ENCODE measurements at places on chromosomes 4 and X.

DNA sequence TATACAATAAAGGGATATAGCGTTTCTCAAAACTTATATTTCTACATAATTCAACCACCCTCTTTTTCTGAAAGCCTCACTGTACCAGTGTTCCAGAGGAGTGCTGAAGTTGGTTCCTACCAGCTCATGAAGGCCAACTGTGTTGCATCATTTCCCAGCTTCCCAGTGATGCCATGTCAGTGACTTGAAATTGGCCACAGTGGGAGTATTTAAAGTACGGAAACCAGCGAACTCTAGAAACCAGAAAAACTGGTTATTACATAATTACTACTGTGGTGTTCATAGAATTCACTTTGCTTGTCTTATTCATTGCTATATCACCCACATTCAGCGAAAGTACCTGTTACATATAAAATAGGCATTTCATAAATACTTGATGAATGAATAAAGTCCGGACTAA is 135.4 kb downstream of the GC start:
- DNase-seq: no peak

DNA sequence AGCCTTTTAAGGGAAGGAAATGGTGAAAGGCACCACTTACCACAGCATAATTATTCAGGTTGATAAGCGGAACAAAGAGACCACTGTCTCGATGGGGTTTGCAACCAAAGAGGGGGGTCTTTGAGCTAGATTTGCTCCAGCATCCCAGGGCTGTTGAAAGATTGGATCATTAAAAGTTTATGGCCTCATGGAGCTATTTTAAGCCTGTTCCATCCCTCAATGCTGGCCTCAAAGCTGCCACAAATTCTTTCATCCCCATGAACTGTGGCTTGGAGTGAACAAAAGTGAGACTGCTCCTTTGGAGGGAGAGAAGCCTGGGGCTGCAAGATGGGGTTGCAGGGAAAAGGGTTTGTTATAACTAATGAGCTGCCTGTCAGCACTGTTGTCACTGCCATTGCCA is 209.8 kb downstream of the RTL9 start:
- peak; percentile 20 for DNase-seq

- no peak for DNase-seq
These were observed 33.8 kb upstream of the AMELX start for GRCh38 chrX:11259437-11259836.

GRCh38 chrX:136115126-136115903 is 32.0 kb upstream of the FHL1 start:
- no peak for DNase-seq

GRCh38 chr4:73976716-73977115 is 5.1 kb downstream of the PF4 start:
- peak; percentile 1 for DNase-seq

DNA sequence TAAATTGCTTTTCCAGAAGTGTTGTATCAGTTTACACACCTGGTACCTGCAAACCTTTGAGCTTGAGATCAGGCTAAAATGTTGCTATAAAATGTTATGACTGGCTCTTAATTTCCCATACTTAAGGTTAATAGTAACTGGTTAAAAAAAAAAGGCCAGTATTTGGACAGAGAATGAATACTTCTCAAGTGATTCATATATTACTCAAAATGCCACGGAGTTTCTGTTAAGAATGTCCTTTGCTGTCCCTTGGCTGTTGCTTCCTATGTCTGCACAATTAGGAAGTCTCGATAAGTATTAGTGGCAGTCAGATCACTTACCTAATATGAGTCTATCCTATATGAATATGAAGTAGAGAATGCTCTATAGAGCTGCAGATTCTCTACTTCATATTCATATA is 232.2 kb upstream of the IGFBP7 start:
- no peak for DNase-seq

- no peak for DNase-seq
These were observed 564.7 kb upstream of the ACTRT1 start for GRCh38 chrX:128616933-128617332.

DNA sequence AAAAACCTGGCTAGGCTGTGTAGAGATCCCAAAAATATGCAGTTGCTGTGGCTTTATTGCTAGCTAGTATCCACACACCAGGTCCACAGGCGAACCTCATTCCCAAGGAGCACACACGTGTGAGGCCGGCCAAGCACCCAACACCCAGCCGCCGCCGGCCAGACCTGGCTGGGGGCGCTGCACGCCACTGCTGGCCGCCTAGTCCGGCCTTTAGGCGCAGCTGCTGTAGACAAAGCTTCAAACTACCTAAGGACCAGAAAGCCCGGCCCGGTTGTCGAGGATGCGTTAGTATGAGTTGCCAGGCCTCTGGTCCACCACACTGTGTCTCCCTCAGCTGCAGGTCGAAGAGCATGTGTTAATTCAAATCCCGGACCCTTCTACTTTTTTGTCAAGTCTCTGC is 3.1 kb downstream of the POU3F4 start:
- DNase-seq: peak; percentile 16

GRCh38 chr4:10613926-10614478 is 70.6 kb downstream of the CLNK start:
- DNase-seq: no peak

DNA sequence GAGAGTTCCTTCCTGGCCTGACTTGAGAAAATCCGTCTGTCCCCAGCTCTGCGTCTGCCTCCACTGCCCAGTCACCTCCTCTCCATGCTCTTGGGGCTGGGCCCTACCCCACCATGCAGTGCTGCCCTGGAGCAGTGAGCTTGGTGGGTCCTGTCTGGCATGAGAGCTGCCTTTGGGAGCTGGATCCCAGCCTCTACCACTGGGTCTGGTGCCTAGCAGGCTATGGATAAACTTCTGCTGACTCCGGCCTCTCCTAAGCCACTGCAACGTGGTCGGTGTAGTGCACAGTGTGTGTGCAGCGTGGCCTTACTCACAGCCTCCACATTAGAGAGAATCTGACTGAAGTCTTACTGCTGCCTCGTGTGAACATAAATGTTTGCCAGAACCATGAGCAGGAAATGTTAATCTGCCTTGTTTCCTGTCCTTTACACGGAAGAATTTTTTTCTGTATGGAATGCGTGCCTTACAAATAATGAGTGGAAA is 47.6 kb downstream of the HTT start:
- DNase-seq: peak; percentile 43

All from myocyte (in vitro differentiated cells).